Femur (tissue), 1 donor: ENCODE measurements at places on chromosomes 6 and 20.
A peak's percentile ranks its signal among the peaks of the same experiment; 100 is the strongest.

DNA sequence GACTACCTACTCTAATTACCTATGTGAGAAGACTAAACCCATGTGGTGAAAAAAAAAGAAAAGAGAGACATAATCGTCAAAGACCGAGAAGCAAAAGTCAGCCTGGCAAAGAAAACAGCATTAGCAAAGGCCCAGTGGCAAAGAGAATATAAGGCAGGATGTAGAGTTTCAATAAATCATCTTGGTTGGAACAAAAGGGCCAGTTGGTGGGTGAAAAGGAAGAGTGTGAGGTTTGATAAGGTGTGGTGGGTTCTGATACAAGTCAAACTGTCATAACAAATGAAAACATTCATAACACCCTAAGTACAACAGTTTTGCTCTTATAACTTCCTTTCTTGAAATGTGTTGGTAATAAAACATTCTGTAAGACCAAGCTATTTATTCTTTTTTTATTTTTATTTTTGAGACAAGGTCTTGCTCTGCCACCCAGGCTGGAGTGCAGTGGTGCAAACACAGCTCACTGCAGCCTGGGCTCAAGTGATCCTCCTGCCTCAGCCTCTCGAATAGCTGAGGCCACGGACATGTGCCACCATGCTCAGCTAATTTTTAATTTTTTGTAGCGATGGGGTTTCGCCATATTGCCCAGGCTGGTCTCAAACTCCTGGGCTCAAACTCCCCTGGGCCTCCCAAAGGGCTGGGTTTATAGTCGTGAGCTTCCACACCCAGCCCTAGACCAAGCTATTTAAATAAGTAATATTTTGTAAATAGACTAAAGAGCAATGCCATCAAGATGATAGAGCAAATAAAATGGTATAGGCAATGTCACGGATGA is 18.9 kb upstream of the GTF3C6 start:
- DNase-seq = no peak

GRCh38 chr6:27280064-27280539 is 32.0 kb downstream of the POM121L2 start:
- DNase-seq = no peak

- DNase-seq = no peak
These were observed 149.1 kb upstream of the BEND3 start for GRCh38 chr6:107264357-107264840.

DNA sequence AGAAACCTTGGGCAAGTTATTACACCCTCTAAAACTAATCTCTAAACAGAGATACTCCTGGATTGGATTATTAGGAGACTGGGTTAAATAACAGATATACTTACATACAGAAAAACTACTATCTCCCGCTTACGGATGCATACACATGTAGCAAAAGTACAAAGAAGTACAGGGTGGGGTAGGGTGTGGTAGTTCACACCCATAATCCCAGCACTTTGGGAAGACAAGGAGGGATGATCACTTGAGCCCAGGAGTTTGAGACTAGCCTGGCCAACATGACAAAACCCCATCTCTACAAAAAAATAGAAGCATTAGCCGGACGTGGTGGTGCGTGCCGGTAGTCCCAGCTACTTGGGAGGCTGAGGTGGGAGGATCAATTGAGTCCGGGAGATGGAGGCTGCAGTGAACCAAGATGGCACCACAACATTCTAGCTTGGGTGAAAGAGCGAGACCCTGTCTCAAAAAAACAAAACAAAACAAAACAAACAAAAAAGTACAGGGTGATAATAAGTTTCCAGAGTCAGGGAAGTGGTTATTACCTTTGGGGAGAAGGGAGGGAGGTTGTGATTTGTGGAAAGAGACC is 8.1 kb downstream of the PIM1 start:
- no peak for DNase-seq

DNA sequence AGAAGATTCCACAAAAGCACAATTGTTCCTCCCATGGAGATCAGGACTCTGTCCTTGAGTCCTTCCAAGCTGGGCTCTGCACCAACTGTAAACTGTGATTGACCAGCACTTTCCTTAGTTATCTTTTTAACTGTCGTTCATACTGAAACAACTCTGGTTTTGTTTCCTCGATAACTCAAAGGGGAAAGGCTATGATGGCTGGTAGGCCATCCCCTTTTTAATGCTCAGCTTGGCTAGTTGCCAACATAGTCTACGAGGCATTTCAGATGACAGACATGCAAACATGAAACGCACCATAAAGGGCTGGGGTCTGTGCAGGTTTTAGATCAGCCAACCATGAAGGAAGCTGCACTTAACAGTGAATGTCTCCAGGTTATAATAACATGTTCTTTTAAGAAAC is 497.1 kb upstream of the ARID1B start:
- DNase-seq = no peak

GRCh38 chr6:21648475-21649050 is 55.0 kb downstream of the SOX4 start:
- no peak for DNase-seq

- no peak for DNase-seq
These were observed 648.5 kb downstream of the TFAP2A start for GRCh38 chr6:9766240-9766915.

- DNase-seq = no peak
These were observed 28.5 kb downstream of the TRAM2 start for GRCh38 chr6:52548353-52548713.

DNA sequence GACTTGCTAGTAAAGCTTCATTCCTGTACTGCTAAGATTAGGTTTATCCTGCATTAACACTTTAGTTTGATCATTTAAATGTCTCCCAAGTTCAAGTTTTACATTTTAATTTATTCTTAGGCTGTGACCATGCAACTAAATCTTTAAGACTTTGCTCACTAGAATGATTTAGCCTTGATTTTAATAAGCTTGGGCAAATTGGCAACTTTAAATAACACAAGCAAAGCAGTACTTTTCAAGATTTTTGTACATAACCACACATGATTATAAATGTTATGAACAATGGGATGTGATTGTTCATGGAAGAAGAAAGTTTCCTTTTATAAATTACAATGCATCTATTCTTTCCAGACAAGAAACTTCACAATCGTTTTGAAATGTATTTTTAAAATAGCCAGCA is 948.0 kb upstream of the EPHA7 start:
- no peak for DNase-seq

DNA sequence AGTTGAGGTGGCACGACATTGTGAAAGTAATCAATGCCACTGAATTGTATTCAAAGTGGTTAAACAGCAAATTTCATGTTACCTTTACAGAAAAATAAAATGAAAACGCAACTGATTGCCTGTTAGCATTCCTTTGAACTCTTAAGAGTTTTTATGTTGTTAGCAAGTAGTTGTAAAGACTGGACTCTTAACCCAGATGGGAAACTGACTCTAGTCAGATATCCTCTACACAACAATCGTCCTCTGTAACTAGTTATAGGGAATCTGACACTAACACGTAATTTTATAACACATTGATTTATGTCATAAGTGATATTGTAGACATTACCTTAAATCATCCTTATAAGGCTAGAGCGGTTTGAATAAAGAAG is 3.0 kb upstream of the FBXO9 start:
- DNase-seq = no peak

GRCh38 chr6:16334671-16335070 is 96.3 kb downstream of the GMPR start:
- DNase-seq = no peak

DNA sequence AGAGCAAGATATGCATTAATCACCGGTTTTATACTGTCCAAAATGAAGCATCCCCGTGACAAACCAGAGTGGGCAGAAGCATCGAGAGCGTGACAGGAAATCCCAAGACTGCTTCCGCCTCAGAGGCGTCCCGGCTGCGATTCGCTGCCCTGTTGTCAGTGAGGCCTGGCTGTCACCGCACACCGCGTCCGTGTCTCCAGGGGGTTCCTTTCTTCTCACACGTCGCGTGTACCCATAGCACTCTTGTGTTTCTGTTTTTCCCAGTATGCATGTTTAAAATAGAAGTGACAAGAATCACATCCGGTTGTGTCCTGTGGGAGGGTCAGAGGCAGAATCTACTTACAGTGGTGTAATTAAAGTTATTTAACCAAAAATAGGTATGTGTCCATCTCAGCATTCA is 8.3 kb upstream of the ADRM1 start:
- DNase-seq = no peak

DNA sequence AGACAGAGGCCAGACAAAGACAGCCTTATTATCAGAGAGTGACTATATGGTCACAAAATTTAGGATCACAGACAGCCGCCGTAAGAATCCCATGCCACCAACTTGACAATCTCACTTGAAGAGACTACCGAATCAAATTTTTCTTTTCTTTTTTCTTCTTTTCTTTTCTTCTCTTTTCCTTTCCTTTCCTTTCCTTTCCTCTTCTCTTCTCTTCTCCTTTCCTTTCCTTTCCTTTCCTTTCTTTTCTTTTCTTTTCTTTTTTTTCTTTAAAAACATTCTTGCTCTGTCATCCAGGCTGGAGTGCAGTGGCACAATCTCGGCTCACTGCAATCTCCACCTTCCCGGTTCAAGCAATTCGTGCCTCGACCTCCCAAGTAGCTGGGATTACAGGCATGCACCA is 1.2 kb upstream of the EPPIN start:
- DNase-seq = no peak

GRCh38 chr6:31122791-31123706 is 2.8 kb upstream of the CDSN start:
- peak; percentile 83 for DNase-seq

DNA sequence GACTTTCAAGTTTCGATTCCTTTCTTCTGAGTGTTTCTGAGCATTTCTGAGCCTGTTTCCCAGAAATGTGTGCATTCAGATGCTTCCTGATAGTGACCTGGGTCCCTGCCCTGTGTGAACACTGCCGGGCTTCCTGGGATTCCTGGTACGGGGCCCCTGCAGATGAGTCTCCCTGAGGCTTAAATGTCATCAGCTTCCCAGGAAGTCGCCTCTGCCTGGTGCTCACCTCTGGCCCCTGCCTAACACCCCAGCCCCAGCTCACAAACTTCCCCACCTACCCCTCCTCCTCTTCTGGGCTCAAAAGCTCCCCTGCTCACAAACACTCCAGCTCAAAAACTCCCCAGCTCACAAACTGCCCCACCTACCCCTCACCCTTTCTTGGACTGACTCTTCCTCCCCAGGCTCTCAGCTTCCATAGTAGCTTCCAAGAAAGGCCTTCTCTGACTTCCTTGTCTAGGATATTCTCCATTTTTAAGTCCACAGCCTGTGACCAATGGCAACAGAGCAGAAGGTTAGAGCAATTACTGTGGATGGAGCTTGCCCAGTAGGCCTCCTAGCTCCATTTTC is 42.0 kb downstream of the TGM2 start:
- DNase-seq = peak; percentile 21

GRCh38 chr20:49340161-49340966 is 62.5 kb upstream of the ZNFX1 start:
- DNase-seq = no peak

DNA sequence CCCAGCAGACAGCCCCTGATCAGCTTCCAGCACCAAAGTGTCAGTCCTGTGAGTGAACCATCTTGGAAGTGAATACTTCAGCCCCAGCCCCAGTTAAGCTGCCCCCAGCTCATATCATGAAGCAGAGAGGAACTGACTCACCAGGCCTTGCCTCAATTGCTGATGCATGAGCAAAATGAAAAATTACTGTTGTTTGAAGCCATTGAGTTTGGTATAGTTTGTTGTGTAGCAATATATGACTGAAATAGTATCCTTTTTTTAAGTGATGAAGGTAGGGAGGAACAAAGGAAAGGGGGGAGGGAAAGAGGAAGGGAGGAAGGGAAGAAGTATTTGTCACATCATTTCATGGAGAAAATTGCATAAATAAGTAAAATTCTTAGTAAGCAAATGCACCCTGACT is 266.4 kb downstream of the MAFB start:
- no peak for DNase-seq

DNA sequence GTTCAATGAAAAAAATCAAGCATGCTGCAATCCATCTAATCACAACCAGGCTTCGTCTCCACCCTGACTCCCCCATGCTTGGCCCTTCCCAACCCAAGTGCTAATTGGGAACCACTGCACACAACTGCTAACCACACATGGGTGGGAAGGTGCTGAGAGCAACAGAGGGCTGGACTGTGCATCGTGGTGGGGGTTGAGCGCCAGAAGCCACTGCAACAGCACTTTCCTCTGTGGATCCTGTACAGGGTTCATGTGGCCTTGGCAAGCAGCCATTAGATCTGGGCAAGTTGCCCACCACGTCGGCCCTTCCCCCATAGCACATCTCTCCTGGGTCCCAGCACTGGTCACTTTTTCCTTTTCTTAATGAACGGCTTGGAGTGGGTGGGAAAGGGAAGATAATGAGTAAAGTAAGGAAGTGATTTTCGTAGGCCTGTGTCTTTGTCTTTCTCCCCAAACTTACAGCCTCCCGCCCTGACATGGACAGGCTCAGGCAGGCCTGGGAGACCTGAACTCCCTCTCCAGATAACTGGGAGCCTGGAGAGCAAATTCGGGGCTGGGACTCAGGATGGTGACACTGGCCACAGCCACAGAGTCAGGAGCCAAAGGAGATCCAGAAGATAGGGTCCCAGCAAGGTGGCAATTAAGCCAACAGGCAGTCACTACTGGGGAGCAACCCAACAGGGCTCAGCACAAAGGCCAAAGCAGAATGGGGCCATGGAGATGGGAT is 34.4 kb upstream of the MRPS10 start:
- DNase-seq = peak; percentile 82

DNA sequence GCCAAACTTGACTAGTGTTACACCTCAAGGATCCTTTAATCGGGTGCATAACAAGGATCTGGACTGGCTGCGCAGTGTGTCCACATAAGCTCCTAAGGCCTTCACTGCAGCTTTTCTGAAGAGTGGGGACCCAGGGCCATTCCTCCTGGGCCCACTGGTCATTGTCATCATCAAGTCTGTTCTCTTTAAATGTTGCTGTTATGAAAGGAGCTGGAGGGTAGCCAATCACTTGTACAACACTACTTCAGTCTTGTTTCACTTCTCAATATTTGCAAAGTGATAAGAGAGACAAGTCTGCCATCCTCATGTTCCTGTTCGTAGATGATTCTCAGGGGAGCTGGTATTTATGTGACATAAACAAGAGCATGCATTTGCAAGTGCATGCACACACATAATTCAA is 149.8 kb downstream of the SYNDIG1 start:
- no peak for DNase-seq

DNA sequence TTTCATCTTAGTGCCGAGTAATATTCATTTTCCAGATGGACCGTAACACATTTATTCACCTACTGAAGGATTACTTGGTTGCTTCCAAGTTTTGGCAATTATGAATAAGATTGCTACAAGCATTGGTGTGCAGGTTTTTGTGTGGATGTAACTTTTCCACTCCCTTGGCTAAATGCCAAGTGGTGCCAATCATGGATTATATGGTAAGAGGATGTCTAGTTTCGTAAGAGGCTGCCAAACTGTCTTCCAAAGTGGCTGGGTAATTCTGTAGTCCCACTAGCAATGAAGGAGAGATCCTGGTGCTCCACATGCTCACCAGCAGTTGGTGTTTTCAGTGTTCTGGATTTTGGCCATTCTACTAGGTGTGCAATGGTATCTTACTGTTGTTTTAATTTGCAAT is 117.1 kb downstream of the IRF4 start:
- DNase-seq = no peak

- no peak for DNase-seq
These were observed 52.4 kb downstream of the SLC22A1 start for GRCh38 chr6:160173806-160174527.
